ENCODE measurements at places on chromosomes 7 and 10.

GRCh38 chr10:105950410-105950809 is 1214.1 kb downstream of the SORCS1 start:
- DNase-seq = peak; percentile 16

DNA sequence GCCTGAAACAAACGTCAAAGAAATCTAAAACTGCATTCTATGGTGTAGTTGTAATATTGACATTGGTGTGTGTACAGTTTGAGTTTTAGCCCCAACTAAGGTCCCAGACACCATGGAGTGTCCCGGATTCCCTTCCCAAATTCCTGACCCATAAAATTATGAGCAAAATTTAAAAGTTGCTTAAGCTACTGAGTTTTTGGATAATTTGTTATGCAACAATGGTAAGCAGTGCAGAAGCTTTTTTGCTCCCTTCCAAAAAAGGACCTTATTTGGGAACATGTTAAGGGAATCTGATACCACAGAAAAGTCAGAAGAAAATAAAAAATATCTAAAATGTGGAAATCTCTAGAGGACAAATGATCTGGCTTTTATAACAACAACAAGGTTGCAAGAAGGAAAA is 63.3 kb upstream of the KMT2E start:
- DNase-seq = no peak

DNA sequence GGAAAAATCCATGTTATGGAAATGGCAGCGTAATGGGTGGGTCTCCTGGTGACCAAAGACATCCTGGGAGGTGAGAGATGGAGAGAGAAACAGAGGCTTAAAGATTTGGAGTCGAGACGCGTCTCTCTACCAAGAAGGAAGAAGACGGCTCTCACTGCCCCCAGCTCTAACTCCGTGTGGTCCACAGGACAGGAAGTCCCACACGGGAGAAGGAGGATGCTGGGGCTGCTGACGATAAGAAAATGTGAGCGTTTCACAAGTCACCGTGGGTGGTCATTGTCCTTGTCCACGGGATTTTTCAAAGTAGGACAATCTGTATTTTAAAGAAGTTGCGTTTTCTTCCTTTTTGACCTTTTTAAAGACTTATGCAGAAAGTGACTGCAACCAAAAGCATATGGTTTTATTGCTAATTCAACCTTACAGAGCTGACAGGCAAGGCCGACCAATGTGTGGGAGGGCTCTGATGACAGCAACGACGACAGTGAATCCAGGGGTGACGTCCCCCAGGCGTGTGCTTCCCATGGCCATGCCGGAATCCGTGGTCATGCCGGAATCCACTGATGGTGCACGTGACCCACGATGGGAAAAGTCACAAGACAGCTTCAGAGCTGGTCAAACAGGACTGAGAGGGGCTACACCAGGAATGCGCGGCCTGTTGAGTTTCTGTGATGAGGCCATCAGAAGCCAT is 341.2 kb downstream of the PTPRN2 start:
- no peak for DNase-seq

GRCh38 chr10:34495938-34496337 is 319.2 kb downstream of the PARD3 start:
- no peak for DNase-seq

GRCh38 chr10:33277135-33277536 is 57.3 kb downstream of the NRP1 start:
- no peak for DNase-seq

DNA sequence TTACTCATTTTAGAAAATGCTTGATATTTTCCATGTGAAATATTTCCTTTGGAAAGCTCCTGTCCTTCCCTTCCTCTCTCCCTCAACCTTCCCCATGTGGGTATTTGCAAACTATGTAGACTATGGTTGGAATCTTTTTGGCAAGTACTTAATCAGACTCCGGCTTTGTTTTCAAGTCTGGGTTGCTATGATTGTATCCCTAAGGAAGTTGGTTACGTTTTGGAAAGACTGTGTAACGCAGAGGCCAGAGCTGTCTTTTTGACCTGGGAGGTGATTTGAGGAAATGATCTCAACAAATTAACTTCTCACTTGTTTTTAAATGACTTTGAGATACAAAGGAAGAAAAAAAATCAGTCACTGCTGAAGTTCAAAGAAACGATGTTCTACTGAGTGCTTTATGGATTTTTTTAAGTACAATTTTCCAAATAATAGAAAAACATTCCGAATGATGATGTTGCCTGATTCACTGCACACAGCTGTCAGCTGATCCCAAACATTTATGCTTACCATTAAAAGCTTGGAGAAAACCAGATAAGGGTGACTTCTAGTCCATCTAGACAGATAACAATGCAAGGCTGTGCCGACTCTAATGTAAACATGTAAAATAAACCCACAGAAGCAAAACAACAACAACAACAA is 145.5 kb upstream of the CELF2 start:
- no peak for DNase-seq

DNA sequence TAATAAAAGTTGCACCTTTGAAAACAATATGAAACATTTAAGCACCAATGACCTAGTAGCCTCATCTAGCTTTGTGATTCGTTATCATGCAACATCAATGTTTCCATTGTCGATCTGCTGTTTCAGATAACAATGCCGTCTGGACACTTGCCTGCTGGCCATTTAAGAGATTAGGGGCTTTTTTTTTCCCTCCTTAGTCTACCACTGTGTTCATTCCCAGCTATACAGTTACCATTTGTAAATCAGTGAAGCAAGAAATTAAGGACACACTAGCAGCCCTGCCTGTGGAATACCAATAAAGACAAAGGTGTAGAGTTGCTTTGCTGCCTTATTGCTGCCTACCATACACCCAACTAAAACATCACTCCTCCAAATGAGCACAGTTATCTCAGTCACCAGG is 37.6 kb upstream of the MYO3A start:
- no peak for DNase-seq

- DNase-seq = no peak
Observed at GRCh38 chr7:30764030-30764975, 6.9 kb upstream of the MINDY4 start.

GRCh38 chr10:24465891-24466818 is 257.2 kb downstream of the KIAA1217 start:
- DNase-seq = no peak

DNA sequence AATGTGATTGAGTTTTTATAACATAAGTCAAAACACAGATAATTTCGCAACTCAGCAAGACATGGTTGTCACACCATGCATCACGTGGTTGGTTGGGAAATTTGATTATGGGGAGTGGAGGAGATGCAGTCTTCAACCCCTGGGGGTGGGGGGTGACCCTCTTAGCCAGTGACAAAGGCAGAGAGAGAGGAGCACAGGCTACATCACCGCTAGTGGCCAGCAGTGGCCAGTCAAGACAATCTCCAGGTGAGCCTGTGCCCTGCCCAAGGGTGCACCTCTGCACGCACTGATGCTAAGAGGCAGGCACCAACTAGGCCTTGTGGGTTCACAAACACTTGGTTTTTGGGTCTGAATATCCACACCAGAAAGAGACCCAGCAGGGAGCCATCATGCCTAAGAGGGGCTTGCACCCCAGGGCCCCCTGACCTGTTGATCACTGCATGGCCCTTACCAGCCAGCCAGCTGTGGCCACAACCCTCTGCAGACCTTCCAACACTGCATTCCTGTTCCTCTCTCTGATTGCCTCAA is 244.4 kb downstream of the FANK1 start:
- no peak for DNase-seq

DNA sequence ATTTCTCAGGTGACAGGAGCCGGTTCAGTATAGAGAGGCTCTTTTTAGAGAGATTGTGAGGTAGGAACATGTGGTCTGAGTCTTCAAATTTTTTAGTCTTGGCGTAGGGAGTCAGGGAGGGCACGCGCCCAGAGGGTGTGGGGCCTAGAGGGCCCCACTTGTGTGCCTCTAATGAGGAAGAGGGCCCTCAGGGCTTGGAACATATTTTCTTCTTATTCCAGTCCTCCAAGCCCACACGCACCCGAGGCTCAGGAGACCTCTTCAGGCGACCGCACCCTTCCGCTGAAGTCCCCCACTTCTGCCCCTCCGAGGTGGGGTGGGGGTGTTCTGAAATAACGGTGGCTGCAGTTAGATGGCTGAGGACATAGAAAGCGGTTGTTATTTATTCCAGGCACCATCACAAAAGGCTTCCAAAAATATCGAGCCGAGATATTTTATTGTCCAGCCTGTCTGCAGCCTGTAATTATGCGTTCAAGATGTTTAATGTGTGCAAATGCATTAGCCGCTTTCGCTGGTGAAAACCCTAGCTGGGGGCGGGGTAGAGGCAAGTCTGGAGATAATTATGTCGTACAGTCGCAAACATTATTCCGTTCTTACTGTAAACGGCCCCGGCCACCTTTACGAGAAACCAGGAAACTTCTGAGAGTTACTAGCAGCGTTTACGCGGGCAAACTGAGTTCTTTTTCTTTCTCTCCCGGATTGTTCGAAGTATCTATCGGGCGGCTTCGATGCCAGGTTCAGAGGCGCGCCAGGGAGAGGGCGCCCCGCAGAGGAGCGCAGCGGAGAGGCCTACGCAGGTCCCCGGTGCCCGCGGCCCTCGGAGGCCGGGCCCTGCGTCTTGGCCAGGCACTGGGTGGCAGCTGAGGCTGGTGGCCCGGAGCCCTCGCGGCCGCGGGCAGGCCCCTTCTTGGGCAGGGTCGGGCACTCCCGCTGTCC is 12.9 kb upstream of the HOXA13 start:
- no peak for DNase-seq

DNA sequence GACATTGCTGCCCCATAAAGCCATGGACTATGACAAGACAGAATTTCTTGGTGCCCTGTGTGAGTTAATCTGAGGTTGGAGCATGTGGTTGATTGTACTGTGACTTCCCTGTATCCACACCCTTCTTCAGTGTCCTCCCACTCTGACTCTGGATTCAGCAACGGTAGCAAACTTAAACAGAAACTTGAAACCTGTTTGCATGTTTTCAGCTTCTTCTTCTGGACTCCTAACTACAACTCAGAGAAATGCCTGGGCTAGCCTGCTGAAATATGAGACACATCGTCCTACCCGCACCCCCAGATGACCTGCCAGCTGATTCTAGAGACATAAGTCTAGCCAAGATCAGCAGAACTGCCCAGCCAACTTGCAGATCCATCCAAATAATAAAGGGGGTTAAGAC is 78.4 kb downstream of the IPMK start:
- no peak for DNase-seq

DNA sequence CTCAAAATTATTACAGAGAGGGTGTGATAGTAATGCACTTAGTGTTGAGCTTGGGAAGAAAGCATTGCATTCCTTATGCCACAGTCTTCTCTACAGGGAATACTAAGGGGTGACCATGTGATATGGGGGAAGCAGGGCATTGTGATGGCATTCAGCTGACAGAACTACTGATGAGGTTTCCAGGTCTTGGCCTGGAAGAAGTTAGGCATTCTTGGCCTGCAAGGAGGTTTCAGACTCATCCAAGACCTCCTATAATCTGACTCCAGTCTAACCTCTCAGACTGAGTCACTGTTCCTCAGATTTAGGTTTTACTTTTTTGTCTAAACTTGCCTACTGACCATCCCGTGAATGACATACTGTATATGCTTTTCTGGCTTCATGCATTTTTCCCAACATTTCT is 7.9 kb downstream of the STMP1 start:
- no peak for DNase-seq

DNA sequence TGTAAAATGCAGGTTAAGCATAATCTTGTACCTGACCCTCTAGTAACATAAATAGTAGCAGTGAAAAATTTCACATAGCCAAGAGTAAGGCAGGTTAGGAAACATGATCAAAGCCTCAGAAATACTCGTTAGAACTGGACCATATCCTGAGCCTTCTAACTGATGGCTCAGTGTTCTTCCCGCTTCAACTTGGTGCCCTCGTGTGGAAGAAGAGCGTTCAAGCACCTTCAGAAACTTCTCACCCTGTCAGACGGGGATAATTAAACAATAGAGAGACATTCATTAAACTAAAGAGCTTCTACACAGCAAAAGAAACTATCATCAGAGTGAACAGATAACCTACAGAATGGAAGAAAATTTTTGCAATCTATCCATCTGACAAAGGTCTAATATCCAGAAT is 124.5 kb downstream of the MYOF start:
- no peak for DNase-seq

- no peak for DNase-seq
Observed at GRCh38 chr10:84588971-84589370, 260.6 kb downstream of the CCSER2 start.

DNA sequence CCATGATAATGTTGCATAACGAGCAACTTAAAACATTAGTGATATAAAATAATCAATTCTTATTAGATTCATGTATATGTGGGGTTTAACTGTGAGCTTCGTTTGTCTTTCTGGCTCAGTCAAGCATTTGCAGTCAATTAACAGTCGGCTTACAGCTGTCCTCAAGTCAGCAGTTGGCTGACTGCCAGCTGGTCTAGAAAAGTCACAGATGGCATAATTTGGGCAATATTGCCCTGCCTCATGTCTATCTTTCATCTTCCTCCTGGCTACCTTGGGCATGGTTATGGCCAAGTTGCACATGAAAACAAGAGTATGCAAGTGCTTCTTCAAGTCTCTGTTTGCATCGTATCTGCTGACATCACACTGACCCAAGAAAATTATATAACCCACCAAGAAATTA is 186.1 kb upstream of the ZWINT start:
- DNase-seq = no peak

DNA sequence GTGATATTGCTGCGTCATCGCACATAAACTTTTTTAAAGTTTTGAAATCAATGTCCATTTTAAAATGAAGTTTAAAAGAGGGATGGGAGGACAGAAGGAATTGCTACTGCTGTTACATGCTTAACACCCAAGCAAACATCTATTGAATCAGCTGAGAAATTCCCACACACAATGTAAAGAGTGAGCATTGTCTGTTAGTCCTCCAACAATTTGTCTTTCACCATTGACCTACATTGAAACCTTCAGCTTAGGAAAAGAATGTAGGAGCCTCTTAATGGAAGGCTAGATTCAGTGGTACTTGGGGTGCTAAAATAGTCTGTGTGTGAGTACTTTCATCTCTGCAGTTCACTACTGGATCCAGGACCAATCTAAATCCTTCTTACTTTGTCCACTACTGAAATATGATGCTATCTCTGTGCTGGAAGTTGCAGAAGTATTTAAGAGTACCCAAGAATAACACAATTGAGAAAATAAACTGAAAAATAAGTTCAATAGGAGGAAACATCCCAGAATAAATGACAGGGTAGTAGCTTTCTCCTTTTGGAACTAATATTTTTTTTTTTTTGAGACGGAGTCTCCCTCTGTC is 23.8 kb upstream of the FBXW4 start:
- no peak for DNase-seq

GRCh38 chr10:70622981-70623844 is 20.7 kb upstream of the PRF1 start:
- no peak for DNase-seq

- no peak for DNase-seq
Observed at GRCh38 chr10:15069230-15069629, 19.3 kb downstream of the ACBD7 start.

DNA sequence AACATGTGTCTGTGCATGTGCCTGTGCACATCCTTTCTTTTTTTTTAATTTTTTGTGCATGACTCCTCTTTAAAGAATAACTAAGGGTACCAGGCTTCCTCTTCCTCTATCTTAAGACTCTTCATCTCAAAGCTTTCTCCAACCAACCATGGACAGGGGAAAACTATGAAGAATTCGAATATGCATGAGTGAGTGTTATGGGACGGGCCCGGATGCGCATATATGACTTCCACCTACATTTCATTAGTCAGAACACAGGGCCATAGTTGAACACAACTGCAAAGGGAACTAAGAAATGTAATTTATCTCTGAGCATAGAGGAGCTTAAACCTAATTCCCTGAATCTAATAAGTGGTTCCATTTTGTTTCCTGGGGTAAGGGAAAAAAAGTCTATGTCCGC is 270.3 kb upstream of the SORCS1 start:
- no peak for DNase-seq

All from hypothalamus (tissue), 51 donors.